ENCODE measurements at places on chromosomes 7 and 10.

DNA sequence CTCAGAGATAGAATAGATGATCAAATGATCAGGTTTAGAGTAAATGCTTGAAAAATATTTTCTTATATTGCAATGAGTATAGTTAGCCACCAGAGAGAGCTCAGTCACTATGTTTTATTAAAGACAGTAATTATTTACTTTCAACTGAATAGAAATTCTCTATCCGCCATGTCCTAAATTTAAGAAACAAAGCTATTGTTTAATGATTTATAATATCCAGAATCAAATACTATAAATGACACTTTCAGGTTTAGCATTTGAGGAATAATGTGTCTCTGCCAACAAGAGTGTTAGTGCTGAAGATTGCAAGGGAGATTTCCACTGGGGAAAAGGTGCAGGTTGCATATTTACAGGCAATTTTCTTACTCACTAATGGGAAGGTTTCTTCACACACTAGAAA lies 184.7 kb downstream of the DGKB start:
- DNase-seq: no peak

- no peak for DNase-seq
Observed at GRCh38 chr10:6504296-6504695, 75.8 kb downstream of the PRKCQ start.

DNA sequence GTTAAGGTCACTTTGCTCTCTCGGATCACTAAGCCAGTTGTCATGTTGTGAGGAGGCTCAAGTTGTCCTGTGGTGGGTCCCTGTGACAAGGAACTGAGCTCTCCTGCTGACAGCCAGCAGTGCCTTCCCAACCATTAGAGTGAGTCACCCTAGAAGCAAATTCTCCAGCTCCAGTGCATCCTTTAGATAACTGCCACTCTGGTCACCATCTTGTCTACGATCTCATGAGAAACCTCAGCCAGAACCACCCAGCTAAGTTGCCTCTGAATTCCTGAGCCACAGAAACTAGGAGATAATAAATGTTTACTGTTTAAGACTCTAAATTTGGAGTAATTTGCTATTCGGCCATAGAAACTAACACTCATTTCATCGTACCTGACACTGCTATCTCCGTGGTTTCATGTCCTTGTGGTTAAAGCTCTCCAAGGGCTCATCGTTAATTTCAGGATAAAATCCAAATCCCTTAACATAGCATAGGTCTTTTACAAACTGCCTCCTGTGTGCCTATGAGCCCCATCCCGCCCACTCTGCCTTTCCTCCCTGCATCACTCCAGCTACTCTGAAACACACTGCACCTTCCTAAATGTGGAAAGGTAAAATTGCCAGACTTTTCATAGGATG lies 56.5 kb upstream of the WIPF3 start:
- DNase-seq: no peak

GRCh38 chr7:29988424-29989256 lies 961 bp downstream of the SCRN1 start:
- DNase-seq: peak; percentile 63

DNA sequence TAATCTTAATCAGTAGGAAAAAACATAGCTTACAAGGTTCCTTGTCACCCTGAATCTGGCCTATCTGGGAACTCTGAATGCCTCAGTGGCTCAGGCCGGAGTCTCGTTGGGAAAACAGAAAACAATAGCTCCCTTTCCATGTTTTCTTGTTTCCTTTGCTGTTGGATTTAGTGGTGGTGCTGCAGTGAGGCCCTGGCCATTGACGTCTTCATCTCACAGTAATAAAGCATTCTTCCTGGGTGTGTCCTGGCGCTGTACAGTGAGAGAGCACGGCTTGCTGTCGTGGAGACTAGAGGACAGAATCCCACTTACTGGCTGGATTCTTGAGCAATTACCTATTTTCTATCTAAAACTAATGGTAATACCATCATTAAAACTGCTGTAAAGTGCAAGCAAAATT lies 1.3 kb upstream of the SPOCK2 start:
- no peak for DNase-seq

GRCh38 chr10:93771354-93771753 lies 13.6 kb downstream of the LGI1 start:
- no peak for DNase-seq

DNA sequence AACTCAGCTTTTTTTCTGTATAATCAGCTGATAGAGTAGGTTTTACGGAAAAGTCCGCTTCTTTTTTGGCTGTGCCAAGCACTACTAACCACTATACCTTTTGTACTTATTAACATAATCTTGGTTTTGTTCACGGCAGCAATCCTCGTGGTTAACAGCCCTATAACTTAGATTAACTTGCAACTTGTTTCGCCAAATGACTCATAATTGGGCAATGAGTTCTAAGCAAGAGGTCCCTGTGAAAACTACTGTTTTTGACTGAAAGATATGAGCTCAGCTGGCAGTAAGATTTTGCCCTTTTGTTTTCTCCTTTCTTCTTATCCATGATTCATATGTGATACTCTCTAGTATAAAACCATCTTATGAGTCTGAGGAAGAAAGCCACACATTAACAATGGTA lies 345.0 kb upstream of the PCDH15 start:
- no peak for DNase-seq

DNA sequence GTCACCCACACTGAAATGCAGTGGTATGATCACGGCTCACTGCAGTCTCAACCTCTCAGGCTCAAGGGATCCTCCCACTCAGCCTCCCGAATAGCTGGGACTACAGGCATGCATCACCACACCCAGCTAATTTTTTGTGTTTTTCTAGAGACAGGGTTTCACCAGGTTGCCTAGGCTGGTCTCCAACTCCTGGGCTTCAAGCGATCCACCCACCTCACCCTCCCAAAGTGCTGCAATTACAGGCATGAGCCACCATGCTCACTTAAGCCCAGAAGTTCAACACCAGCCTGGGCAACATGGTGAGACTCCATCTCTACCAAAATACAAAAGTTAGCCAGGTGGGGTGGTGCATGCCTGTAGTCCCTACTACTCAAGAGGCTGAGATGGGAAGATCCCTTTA lies 33.5 kb downstream of the GDI2 start:
- no peak for DNase-seq

- no peak for DNase-seq
Observed at GRCh38 chr7:123535517-123535916, 1.1 kb upstream of the IQUB start.

DNA sequence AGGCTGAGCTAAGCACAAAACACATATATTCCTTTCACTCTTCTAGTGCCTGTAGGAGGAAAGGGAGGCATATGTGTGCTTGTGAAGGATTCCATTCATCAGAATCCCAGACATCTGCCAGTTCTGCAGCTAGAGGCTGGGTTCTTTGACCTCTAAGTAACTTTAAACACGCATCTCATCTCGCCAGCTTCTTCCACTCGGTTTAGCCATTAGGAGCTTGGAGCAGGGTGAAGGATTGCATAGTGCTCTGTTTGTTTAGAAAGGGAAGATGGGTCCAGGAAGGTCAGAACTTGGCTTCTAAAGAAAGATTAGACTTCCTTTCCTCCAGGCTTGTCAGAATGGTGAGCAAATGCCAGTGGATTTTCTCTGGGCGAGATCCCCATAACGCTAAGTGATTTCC lies 43.6 kb downstream of the HK1 start:
- no peak for DNase-seq

- DNase-seq: no peak
Observed at GRCh38 chr7:105199386-105199785, 185.4 kb downstream of the KMT2E start.
